GM23248 (cell line): ENCODE measurements at places on chromosomes 12 and 14.

- DNase-seq, result peak; percentile 52
These were observed 557 bp downstream of the COPS7A start for GRCh38 chr12:6724409-6724797.

GRCh38 chr12:25052914-25053211 lies 104.0 kb upstream of the BCAT1 start:
- DNase-seq, result no peak

DNA sequence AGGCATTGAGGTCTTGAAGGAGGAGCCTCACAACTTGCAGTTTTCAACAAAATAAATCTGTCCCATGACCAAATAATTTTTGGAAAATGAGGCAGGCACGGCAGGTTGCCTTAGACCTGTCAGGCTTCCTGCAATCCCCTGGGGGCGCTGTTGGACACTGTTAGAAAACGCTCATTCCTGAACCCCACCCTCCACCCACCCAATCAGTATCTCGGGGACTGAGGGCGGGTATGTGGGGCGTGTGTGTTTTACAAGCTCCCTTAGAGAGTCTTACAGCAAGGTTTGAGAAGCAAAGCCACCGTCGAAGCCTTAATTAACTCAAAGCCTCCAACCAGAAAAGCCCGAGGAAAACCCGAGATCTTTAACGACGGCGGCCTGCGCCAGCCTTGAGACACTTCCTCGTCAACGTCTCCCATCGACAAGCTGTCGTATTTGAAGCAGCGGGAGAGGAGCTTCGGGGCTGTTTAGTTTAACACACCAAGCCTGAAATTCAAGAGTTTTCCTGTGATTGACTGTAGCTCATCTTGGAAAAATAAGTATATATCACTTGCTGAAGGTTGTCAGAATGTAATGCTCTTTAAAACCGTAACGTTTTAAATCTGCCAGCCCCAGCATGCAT lies 123.0 kb downstream of the GLT1D1 start:
- no peak for DNase-seq

- DNase-seq, result peak; percentile 62
These were observed 19.9 kb downstream of the PPP2R5C start for GRCh38 chr14:101781240-101782061.

- no peak for DNase-seq
These were observed 29.4 kb downstream of the ABCC9 start for GRCh38 chr12:21911832-21912231.

GRCh38 chr12:112714166-112714710 lies 77.3 kb upstream of the RPH3A start:
- no peak for DNase-seq

DNA sequence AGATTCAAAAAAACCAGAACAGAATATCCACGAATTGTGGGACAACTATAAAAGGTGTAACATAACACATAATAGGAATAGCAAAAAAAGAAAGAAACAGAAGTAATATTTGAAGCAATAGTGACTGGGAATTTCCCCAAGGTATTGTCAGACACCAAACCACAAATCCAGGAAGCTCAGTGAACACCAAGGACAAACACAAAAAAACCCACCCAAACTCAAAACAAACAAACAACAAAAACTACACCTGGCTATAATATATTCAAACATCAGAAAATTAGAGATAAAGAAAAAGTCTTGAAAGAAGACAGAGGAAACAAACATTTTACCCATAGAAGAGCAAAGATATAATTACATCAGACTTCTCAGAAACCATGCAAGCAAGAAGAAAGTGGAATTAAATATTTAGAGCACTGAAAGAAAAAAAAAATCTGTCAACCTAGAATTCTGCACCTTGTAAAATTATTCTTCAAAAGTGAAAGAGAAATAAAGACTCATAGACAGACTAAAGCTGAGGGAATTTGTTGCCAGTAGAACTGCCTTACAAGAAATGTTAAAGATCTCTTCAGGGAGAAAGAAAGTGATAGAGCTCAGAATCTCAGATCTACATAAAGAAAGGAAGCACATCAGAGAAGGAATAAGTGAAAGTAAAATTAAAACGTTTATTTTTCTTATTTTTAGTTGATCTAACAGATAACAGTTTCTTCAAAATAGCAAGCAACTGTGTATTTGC lies 12.1 kb upstream of the HMGA2 start:
- DNase-seq, result peak; percentile 24

GRCh38 chr14:90023176-90023896 lies 38.5 kb upstream of the KCNK13 start:
- peak; percentile 16 for DNase-seq

DNA sequence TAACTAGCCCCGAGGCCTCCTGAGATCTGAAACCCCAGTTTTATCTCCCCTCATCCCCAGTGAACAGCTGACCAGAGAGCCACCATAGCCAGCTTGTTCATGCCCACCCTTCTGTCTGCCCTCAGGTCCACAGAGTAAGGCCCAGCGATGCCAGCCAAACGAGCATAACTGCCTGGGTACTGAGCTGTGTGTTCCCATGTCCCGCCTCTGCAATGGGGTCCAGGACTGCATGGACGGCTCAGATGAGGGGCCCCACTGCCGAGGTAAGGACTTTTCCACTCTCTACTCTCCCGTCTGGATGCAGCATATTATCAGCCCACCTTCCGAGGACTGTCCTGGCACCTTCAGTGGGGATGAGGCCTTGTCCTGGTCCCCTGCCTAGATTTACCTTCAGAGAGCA lies 6.2 kb downstream of the LRP1-AS start:
- DNase-seq, result no peak

- no peak for DNase-seq
These were observed 62.7 kb downstream of the NDUFA12 start for GRCh38 chr12:94940771-94941170.

- peak; percentile 84 for DNase-seq
These were observed at the start of gene SLC25A21 for GRCh38 chr14:37172024-37172869. SLC25A21 (minus strand) TSS chr14:37172606.

GRCh38 chr12:97275728-97276590 lies 186.6 kb upstream of the RMST start:
- DNase-seq, result no peak

DNA sequence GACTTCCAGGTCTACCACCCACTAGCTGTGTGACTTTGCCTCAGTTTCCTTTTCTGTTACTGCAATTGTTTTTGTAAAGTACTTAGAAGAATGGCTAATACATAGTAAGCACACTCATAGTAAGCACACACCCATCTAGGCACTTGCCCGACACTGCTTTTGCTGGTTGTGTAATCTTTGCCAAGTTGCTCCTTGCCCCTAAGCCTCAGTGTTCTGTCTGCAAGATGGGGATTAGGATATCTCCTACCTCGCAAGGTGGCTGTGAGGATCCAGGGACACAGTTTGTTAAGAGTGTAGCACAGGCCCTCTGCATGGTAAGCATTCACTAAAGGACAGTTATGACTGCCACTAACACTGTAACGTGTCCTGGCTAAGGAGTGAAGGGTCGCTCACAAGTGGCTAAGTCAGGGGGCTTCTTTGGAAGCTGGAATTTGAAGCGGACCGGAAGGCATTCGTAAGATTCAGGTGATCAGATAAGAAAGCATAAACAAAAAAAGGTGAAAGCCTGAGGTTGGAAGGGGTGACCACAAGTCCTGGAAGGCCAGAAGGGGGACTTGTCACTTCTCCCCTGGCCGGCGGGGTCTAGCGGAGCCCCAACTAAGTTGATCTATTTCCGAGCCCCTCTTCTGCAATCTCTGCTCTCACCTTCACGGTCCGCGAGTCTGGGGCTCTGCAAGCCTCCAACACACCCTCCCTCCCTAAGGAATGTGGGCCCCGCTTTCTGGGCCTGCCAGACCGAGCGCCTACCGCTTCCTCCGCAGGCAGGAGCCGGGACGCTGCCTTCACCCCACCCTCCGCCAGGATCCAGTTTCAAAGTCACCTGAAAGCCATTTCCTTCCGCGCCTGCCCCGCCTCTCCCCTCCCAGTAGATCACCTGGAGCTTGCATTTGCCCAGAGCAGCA lies 1.5 kb upstream of the PLEKHG3 start:
- DNase-seq, result no peak

DNA sequence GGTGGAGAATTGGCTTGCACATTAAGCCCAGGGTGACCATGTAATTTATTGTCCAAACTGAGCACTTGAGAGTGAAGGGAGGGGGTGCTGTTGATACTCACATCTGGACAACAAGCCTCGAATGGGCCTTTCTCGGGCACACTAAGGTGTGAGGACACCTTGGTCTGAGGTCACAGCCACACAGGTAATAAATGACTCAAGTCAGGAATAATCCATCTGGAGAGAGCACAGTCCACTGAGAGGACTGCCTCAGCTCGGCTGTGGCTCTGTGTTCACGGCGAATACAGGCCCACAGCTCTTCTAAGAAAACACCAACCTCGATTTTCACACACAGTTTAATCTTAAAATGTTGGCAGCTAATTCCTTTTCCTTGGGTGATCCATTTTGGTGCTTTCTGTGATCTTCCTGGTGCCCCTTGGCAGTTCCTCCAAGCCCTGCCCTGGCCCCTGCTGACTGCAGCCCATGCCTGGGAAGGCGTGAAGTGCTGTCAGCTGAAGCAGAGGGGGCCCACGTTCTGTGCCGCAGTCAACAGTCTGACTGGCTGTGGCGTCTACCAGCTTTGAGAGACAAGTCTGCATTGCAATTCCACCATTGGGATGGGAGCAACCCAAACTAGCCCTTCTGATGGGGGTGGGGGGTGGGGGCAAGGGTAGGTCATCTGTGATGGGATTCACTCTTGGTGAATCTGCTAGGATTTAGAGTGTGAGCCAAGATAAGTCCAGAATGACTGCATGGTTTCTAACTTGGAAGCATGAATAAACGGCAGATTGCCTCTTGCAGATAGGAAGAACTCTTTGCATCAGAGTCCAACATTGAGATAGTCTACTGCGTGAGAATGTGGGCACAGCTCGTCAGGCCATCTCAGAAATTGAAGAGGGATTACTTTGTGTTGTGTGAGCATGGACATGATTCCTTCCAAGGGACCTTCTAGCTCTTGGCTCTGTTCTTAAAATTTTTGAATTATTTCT lies 42.8 kb downstream of the ZNF664 start:
- no peak for DNase-seq

DNA sequence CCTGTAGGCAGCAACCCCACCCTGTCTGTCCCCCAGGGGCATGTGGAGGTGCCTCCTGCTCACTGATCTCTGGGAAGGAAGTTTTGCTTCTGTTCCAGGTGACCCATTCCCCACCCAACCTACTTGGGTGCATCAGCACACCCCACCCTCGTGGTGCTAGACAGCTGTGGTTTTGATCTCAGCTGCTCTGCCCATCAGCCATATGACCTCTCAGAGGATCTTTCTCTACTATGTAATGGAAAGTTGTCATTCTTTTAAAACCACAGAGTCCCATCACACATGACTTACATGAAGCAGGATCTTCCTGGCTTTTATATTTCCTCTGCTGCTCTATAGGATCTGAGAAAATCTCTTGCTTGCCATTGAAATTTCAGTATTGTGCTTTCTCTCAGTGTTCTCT lies 13.5 kb upstream of the KRT82 start:
- DNase-seq, result peak; percentile 45

- peak; percentile 76 for DNase-seq
These were observed 783 bp upstream of the TUBA1B start for GRCh38 chr12:49131894-49132461.

DNA sequence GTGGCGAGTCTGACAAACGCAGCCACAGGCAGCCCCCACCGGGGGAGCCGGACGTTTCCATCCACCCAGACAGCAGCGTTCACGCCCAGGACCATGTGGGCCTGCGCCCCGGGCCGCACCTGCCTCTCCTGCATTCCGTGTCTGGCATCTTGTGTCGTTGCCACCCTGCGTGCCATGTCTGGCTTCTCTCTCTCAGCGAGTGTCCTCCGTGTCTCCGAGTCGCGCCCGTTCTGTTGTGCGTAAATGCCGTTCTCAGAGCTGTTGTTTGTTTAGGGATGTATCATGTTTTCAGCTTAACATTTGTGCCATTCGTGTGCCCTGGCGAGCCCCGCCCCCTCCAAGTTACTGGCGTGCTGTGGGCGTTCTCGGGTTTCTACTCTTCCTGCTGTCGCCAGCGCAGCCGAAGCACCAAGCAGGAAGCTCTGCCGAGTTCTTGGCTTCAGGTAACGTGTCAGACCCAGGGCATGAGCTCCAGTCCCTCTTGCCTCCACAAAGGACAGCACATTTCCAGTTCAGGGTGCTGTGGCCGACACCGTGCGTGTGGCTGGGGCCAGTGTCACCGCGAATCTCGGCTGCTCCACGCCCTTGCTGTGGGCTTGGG lies 34.6 kb downstream of the NOC4L start:
- DNase-seq, result no peak

DNA sequence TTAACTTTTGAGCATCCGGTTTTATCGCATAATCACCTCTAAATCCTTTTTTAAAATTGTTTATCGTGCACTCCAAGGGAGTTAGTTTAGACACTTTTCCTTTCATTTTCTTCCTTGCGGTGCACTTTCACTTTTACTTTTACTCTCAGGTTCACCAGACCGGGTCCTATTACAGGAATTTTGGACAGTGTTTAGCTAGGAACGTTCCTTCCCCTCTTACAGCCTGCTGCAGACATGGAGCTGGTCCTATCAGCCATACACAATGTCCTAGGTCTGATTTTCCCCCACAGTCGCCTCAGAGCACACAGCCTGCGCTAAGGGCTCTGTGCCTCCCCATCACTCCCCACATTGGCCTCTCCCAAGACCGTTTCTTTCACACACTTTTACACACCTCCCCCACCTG lies 103.9 kb downstream of the ALG10 start:
- DNase-seq, result peak; percentile 9
